ENCODE measurements at places on chromosomes 7 and 10. TPM values are rescaled to one million over a fixed set of nuclear protein-coding genes. Genes with fewer than 3 reads are reported as not detected.

The WEE2 gene
- not detected for total RNA-seq

The STEAP1B gene
- total RNA-seq: 0.20 TPM

The PKD2L1 gene
- total RNA-seq: not detected

The CACNB2 gene
- total RNA-seq: not detected

The GRM8 gene
- not detected for total RNA-seq

The CCDC3 gene
- total RNA-seq: not detected

The VAX1 gene
- total RNA-seq: not detected

The MMS19 gene
- total RNA-seq: 89.3 TPM

The ASB10 gene
- total RNA-seq: not detected

The C7orf57 gene
- 0.66 TPM for total RNA-seq

The ZNF365 gene
- 0.53 TPM for total RNA-seq

The KCP gene
- 1.1 TPM for total RNA-seq

The PAPSS2 gene
- 0.18 TPM for total RNA-seq

The FOXK1 gene
- 38.4 TPM for total RNA-seq

The FAM25A gene
- not detected for total RNA-seq
